Activated T-cell treated with anti-CD3 and anti-CD28 coated beads, Interleukin-2, amount 50 U/mL, for 72 hours (primary cell): ENCODE measurements at places on chromosomes 6 and 20. TPM values are rescaled to one million over a fixed set of nuclear protein-coding genes. Genes with fewer than 3 reads are reported as not detected.

The FRK gene
- total RNA-seq: 0.05 TPM

- peaks cover 16% of the 10 kb centered on the region for H3K27me3 ChIP-seq
- no peak overlapping the region for H3K27ac ChIP-seq
- DNase-seq: no peak
- no peaks in the 10 kb centered on the region for H3K4me1 ChIP-seq
- no peak overlapping the region for H3K4me3 ChIP-seq
- no peaks in the 10 kb centered on the region for H3K36me3 ChIP-seq
These were observed 11.9 kb downstream of the DACT2 start for GRCh38 chr6:168307695-168308021.

- H3K27ac ChIP-seq: no peak overlapping the region
- H3K27me3 ChIP-seq: peaks cover 41% of the 10 kb centered on the region
- no peak for DNase-seq
- H3K4me1 ChIP-seq: peaks cover 7% of the 10 kb centered on the region
- no peaks in the 10 kb centered on the region for H3K36me3 ChIP-seq
- H3K4me3 ChIP-seq: no peak overlapping the region
These were observed 8.5 kb downstream of the IYD start for GRCh38 chr6:150377211-150377781.

The PCED1A gene
- 52.8 TPM for total RNA-seq

DNA sequence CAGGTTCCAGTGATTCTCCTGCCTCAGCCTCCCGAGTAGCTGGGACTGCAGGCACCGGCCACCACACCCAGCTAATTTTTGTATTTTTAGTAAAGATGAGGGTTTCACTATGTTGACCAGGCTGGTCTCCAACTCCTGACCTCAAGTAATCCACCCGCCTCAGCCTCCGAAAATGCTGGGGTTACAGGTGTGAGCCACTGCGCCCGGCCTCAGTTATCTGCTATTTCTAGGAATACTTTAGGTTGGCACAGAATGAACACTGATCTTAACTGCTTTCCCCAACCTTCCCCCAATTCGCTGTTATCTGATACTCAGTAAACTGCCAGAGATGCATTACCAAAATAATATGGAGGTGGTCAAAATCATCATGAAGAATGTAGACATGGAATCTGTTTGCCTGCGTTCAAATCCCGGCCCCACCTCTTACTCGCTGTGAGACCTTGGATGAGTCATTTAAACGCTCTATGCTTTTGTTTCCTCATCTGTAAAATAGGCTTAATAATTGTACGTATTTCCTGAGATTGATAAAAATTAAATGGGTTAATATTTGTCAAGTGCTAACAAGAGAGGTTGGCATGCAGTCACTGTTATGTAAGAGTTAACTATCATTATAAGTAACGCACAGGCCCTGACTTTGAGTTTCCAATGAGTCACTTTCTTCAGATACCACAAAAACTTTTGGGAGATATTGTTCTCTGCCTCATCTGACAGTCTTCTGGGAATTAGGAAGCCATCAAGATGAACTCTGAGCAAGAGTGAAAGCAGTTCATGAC lies 44.5 kb upstream of the NCOA3 start:
- peaks cover 69% of the 10 kb centered on the region for H3K4me1 ChIP-seq
- H3K4me3 ChIP-seq: peak overlapping the region; percentile 49
- H3K27me3 ChIP-seq: no peaks in the 10 kb centered on the region
- H3K27ac ChIP-seq: peak overlapping the region; percentile 72
- H3K36me3 ChIP-seq: no peaks in the 10 kb centered on the region

DNA sequence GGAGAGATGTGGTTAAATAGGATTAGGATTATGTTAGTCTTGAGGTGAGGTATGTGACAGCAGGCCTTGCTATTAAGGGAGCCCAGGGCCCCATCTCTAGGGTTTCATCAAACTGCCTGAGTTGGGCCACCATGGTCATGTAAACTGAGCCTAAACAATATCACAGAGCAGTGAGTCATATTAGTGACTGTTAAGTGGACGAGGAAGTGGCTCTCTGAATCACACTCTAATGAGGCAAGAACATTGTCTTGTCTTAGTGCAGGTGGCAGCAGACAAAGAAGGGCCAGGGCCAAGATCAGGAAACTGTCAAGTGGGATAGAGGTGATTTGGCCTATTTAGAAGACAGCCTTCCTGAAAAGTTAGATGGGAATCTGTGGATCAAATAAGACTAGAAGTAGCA lies 23.1 kb downstream of the ENPP3 start:
- no peak for DNase-seq
- H3K27me3 ChIP-seq: no peaks in the 10 kb centered on the region
- no peak overlapping the region for H3K4me3 ChIP-seq
- no peaks in the 10 kb centered on the region for H3K4me1 ChIP-seq

- peaks cover 80% of the 10 kb centered on the region for H3K4me1 ChIP-seq
- H3K4me3 ChIP-seq: peak overlapping the region; percentile 100
- peak overlapping the region; percentile 99 for H3K27ac ChIP-seq
- H3K36me3 ChIP-seq: peaks cover 7% of the 10 kb centered on the region
- DNase-seq: no peak
- H3K27me3 ChIP-seq: no peaks in the 10 kb centered on the region
These were observed 100.8 kb downstream of the OR2B2 start for GRCh38 chr6:27811451-27811772.

GRCh38 chr6:81770381-81770780 lies 17.9 kb upstream of the TENT5A start:
- H3K27me3 ChIP-seq: peaks cover 22% of the 10 kb centered on the region
- H3K4me1 ChIP-seq: peaks cover 9% of the 10 kb centered on the region

The PTCRA gene
- not detected for total RNA-seq

The ADTRP gene
- total RNA-seq: 62.4 TPM

The TREM1 gene
- 1.5 TPM for total RNA-seq

The TIAM2 gene
- 8.3 TPM for total RNA-seq

The ASCC3 gene
- total RNA-seq: 54.9 TPM

- H3K36me3 ChIP-seq: peaks cover 6% of the 10 kb centered on the region
- peaks cover 10% of the 10 kb centered on the region for H3K27me3 ChIP-seq
- peaks cover 13% of the 10 kb centered on the region for H3K4me1 ChIP-seq
- no peak overlapping the region for H3K27ac ChIP-seq
These were observed 63.3 kb upstream of the PTGIS start for GRCh38 chr20:49631061-49631716.

- peaks cover 5% of the 10 kb centered on the region for H3K4me1 ChIP-seq
- no peak overlapping the region for H3K27ac ChIP-seq
- H3K36me3 ChIP-seq: no peaks in the 10 kb centered on the region
- no peak for DNase-seq
- no peak overlapping the region for H3K4me3 ChIP-seq
These were observed 867 bp downstream of the NPBWR2 start for GRCh38 chr20:64106435-64106961.

DNA sequence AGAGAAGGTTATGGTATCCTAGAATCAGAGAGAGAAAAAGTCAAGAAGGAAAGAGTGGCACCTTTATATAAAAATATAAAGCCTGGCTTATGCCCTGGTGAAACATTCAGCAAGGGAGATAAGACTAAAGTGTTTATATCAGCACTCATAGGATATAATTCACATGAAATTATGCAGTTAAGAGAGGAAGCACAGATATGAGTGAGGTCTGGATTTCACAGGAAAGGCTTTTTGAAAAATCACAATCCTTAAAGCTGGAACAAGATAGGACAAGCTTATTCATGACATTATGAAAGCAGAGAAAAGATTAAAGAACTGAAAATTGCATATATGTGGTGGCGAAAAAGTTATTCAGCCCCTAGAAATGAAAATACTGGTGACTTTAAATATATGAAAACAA lies 181.2 kb upstream of the FLRT3 start:
- no peaks in the 10 kb centered on the region for H3K27me3 ChIP-seq
- H3K36me3 ChIP-seq: no peaks in the 10 kb centered on the region
- H3K4me3 ChIP-seq: no peak overlapping the region
- no peak for DNase-seq
- H3K27ac ChIP-seq: no peak overlapping the region

GRCh38 chr6:132959639-132960326 lies 145.4 kb downstream of the RPS12 start:
- no peak overlapping the region for H3K27ac ChIP-seq
- H3K27me3 ChIP-seq: peaks cover 70% of the 10 kb centered on the region
- H3K4me3 ChIP-seq: no peak overlapping the region
- no peaks in the 10 kb centered on the region for H3K36me3 ChIP-seq
- DNase-seq: no peak

The PRPH2 gene
- not detected for total RNA-seq

- no peaks in the 10 kb centered on the region for H3K36me3 ChIP-seq
- H3K27me3 ChIP-seq: peaks cover 11% of the 10 kb centered on the region
- no peak overlapping the region for H3K4me3 ChIP-seq
- H3K27ac ChIP-seq: no peak overlapping the region
These were observed 37.5 kb downstream of the HNF4A start for GRCh38 chr20:44392776-44393607.

- H3K4me3 ChIP-seq: no peak overlapping the region
- no peak overlapping the region for H3K27ac ChIP-seq
- H3K36me3 ChIP-seq: no peaks in the 10 kb centered on the region
- peaks cover 24% of the 10 kb centered on the region for H3K27me3 ChIP-seq
These were observed 336.4 kb upstream of the SOX4 start for GRCh38 chr6:21257125-21257524.

GRCh38 chr6:120219339-120219738 lies 869.8 kb upstream of the MAN1A1 start:
- no peaks in the 10 kb centered on the region for H3K4me1 ChIP-seq
- H3K4me3 ChIP-seq: no peak overlapping the region
- H3K36me3 ChIP-seq: no peaks in the 10 kb centered on the region
- DNase-seq: no peak
- no peak overlapping the region for H3K27ac ChIP-seq

DNA sequence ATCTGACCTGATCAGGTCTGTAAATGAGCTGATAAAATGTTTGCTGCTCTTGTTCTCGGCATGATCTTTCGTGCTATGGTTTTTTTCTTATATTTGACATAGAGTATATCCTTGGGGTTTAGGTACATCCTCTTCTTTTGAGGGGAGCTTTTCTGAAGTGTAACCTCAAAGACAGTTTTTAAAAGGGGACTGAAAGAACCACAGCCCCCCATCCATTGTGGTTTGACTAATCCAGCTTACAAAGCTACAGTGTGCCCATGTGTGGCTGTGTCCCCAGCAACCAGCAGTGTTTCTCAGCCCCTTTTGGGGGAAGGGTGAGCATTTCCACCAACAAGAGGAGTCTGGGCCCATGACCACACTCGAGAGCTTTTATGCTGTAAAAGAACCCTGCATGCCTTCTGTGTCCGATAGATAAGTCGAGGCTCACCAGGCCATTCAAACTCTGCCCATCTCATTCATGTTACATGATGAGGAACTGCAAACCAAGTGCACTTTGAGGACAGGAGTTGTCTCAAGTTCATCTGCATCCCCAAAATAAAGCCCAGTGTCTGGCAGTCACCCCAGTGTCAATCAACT lies 266.0 kb downstream of the SLC24A3 start:
- H3K27ac ChIP-seq: no peak overlapping the region
- no peaks in the 10 kb centered on the region for H3K36me3 ChIP-seq
- no peak for DNase-seq

DNA sequence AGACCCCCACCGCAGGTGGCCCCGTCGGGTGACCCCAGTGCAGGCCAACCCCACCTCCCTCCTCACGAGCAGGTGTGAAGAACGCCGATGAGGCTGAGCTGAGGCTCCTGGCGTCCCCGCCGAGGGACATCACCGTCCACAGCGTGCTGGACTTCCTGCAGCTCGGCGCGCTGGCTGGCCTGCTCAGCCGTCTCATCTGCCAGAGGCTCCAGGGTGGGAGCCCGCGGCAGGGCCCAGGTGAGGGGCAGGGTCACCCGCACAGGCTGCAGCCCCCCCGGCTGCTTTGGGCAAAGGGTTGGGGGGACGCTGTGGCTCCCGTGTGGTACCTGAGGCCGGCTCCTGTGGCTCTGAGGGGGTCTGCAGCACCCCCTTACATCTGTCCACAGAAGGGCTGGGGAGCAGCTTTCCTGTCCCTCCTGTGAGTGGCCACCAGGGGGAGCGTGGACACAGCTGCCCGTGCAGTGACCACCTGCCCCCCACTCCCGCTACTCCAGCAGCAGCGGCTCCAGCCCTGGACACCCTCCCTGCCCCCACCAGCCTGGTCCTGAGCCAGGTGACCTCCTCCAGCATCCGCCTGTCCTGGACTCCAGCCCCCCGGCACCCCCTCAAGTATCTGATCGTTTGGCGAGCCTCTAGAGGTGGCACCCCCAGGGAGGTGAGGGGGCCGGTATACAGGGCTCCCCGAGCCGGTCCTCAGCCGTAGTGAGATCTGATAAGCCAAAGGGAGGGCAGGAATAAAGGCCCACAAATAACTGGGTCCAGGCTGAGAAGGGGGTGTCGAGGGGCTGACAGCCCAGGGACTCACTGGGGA lies 16.5 kb downstream of the COL20A1 start:
- H3K4me1 ChIP-seq: no peaks in the 10 kb centered on the region
- no peak overlapping the region for H3K4me3 ChIP-seq
- H3K27me3 ChIP-seq: no peaks in the 10 kb centered on the region
- H3K27ac ChIP-seq: no peak overlapping the region
- H3K36me3 ChIP-seq: no peaks in the 10 kb centered on the region

GRCh38 chr20:22729180-22729579 lies 144.8 kb upstream of the FOXA2 start:
- DNase-seq: no peak
- no peaks in the 10 kb centered on the region for H3K27me3 ChIP-seq
- no peak overlapping the region for H3K27ac ChIP-seq
- H3K36me3 ChIP-seq: no peaks in the 10 kb centered on the region

- no peaks in the 10 kb centered on the region for H3K27me3 ChIP-seq
- no peaks in the 10 kb centered on the region for H3K4me1 ChIP-seq
- no peaks in the 10 kb centered on the region for H3K36me3 ChIP-seq
- H3K27ac ChIP-seq: no peak overlapping the region
- H3K4me3 ChIP-seq: no peak overlapping the region
These were observed 558.2 kb upstream of the CITED2 start for GRCh38 chr6:139932671-139933070.

The CCN6 gene
- total RNA-seq: 0.74 TPM

The CTCFL gene
- total RNA-seq: not detected

GRCh38 chr6:52133324-52133723 lies 45.9 kb upstream of the PKHD1 start:
- no peak overlapping the region for H3K4me3 ChIP-seq
- DNase-seq: no peak
- no peaks in the 10 kb centered on the region for H3K36me3 ChIP-seq
- H3K4me1 ChIP-seq: no peaks in the 10 kb centered on the region
- H3K27ac ChIP-seq: no peak overlapping the region
- H3K27me3 ChIP-seq: peaks cover 28% of the 10 kb centered on the region

DNA sequence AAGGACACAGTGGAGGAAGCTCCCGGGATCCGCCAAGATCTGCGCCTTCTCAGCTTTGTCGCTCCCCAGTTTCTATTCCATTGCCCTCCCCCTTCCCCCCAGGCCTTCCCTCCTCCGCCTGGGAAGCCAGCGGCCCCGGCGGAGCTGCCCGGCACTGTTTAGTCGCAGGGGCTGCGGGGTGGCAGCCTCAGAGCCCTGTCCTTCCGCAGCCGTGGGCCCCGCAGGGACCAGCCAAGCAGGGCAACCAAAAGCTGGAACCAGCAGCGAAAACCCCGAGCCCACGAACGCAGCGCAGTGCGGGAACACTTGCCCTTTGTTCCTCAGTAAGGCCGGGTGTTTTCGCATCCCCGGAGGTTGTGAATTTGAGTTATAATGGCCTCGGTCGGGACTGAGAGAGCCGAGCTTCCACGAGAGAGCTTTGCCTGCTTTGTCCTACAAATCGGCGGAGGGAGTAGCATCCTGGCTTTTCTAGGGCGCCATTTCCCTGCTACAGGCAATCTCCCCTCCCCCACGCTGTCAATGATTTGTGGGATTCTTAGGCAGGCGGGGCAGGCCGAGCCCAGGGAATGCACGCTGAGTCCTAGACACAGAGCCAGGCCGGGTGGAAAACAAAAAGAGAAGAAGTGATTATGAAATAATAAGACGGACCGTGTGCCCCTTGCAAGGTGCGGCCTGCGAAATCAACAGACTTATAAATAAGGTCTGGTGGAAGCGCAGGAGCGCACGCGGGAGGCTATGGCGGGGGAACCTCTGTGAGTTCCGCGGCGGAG lies 4.0 kb upstream of the TUBB2B start:
- H3K27ac ChIP-seq: no peak overlapping the region
- no peak for DNase-seq
- peak overlapping the region; percentile 76 for H3K4me3 ChIP-seq
